ENCODE measurements at places on chromosomes 6 and 20.
A peak's percentile ranks its signal among the peaks of the same experiment; 100 is the strongest.

DNA sequence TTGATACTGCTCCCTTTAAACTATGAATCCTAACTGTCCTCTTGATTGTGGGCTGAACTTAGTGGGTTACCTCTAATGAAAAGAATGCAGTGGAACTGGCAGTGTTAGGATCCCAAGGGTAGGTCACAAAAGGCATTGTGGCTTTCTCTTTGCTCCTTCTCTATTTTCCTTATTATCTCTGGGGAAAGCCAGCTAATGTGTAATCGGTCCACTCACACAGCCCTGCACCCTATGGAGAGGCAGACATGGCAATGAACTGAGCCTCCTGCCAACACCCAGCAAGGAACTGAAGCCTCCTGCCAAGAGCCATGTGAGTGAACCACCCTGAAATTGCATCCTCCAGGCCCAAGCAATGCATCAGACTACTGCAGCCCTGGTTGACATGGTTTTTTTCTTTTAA lies 24.6 kb upstream of the ZNF133 start:
- no peak for DNase-seq

DNA sequence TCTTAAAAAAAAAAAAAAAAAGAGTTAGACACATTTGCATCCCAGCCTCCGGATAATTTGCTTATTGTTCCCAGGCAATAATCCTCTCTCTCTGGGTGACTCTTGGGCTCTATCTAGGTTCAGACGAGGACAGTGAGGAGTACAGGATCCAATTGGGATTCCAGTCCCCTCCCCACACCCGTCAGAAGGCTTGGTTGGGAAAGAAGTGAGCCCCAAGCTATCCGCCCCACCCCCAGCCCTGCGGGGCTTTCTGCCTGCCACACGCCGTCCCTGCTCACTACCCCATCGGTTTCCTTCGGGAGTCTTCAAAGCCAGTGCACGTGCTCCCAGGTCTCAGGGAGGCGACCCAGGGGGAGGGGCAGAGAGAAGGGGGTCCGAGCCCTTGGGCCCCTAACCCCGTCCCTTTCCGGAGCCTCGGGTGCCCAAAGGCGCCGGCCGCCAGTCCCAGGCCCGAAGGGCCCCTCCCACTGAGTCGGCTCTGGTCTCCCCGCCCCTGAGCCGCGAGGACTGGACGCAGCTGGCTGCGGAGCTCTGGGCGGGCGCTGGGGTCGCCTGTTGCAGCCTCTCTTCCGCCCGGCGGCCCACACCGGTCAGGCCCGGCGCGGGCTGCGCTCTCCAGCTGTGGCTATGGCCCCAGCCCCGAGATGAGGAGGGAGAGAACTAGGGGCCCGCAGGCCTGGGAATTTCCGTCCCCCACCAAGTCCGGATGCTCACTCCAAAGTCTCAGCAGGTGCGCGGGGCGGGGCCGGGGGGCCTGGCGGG lies 2.5 kb downstream of the MYMX start:
- peak; percentile 69 for DNase-seq

GRCh38 chr6:39929039-39929732 lies 5.1 kb downstream of the MOCS1 start:
- no peak for DNase-seq

DNA sequence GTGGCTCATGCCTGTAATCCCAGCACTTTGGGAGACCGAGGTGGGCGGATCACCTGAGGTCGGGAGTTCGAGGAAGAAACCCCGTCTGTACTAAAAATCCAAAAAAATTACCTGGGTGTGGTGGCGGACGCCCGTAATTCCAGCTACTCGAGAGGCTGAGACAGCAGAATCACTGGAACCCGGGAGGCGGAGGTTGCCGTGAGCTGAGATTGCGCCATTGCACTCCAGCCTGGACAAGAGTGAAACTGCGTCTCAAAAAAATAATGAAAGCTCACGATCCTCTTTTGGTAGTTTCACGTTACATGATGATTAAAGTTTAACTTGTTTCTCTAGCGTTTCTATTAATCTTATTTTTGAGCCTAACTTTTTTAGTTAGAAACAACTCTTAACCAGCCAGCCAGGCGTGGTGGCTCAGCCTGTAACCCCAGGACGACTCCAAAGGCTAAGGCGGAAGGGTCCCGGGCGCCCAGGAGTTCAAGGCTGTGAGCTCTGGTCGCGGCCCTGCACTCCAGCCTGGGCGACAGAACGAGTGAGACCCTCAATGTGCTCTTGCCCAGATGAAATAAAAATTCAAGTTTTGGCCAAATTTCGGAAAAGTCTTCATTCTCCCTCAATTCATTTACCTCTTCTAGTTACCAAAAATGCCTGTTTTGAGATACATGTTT lies 1.2 kb upstream of the WRNIP1 start:
- DNase-seq: no peak
